Omental fat pad (tissue), 4 donors: ENCODE measurements at places on chromosomes 3 and 15.

GRCh38 chr3:151226088-151226563 lies 23.1 kb upstream of the GPR171 start:
- no peak for DNase-seq

GRCh38 chr15:67176195-67176971 lies 78.1 kb downstream of the AAGAB start:
- no peak for DNase-seq

DNA sequence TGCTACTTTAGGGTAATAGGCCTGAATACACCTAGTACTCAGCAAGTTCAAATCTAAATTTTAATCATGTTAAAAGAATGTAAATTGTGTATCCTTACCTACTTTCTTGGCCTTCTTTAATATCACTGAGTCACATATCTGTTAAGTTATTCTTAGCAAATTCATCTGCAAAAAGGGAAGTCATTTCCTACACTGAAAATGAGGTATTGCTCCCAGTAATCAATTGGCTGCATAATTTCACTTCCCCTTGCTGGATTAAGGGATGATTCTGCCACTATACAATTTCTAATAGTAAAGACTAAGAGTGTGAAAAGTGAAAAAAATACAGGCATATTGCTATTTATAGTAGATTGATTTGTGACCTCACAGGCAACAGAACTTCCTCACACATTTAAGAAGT lies 47.8 kb downstream of the CCDC54 start:
- DNase-seq: no peak

GRCh38 chr3:179949869-179950268 lies 86.9 kb downstream of the PEX5L start:
- DNase-seq: no peak

DNA sequence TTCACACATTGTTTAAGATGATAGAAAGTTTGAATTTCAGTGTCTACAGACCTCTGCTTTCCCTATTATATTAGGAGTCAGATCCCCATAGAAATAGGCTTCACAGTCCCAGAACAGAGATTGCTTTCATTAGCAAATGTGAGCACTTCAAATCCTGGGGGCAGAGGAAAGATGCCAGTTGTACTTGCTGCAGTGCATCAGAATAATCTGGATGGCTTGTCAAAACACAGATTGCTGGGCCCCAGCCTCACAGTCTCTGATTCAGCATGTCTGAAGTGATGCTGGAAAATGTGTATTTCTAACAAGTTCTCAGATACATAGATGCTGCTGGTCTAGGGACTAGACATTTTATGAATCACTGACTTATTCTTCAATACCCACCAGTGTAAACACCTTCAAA lies 375.2 kb downstream of the FGF12 start:
- DNase-seq: no peak

GRCh38 chr15:28269097-28269496 lies 52.9 kb downstream of the HERC2 start:
- no peak for DNase-seq

- DNase-seq: no peak
These were observed 507.8 kb upstream of the DPH6 start for GRCh38 chr15:36053746-36054145.

GRCh38 chr3:9147215-9147895 lies 102.1 kb downstream of the SRGAP3 start:
- DNase-seq: no peak

- DNase-seq: no peak
These were observed 88.2 kb downstream of the FBN1 start for GRCh38 chr15:48557335-48557734.

- no peak for DNase-seq
These were observed 149.5 kb downstream of the ALDH1A2 start for GRCh38 chr15:57915827-57916531.
